H7 (cell line): ENCODE measurements at places on chromosomes 3 and 15. TPM values are rescaled to one million over a fixed set of nuclear protein-coding genes. Genes with fewer than 3 reads are reported as not detected.

DNA sequence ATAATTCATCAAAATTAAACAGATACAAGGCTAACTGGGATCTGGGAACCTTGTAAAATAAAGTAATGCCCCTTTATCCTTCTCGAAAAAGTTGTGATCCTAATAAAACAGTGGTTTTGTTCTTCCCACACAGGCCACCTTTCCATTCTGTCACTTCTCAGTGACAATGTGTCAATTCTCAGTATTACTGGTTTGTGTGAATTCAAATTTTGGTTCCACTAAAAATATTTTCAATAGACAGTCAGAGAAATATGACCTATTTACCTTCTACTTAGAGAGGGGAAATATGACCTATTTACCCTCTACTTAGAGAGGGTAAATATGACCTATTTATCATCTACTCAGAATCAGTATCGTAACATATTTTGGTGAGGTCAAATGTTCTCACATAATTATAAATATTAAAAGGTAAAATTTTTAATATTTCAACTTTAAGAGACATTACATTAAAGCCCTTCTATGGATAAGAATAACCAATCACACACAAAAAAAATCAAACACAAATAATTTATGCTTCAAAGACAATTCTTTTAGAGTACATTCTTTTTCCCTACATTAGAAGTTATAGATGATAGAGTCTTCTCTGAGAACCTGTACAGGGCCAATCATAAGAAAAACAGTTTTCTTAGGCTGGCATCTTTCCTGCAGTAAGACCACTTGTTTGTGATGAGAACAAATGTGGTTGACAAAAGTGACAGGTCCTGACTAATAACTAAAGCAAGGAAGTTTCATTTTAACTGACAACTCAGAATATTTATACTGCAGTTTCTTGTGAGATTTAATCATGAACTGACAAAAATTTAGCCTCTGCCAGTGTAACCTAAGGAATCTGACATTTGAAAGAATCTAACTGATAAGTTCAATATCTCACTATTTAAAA is 323.3 kb downstream of the DIPK2A start:
- DNase-seq = no peak

The SPSB4 gene
- total RNA-seq = 35.1 and 35.6 TPM in 2 replicates

- peak; percentile 62 for DNase-seq
Measured at GRCh38 chr15:57319226-57319918, 56.9 kb upstream of the CGNL1 start.

The CDHR4 gene
- not detected in 2 replicates for total RNA-seq

DNA sequence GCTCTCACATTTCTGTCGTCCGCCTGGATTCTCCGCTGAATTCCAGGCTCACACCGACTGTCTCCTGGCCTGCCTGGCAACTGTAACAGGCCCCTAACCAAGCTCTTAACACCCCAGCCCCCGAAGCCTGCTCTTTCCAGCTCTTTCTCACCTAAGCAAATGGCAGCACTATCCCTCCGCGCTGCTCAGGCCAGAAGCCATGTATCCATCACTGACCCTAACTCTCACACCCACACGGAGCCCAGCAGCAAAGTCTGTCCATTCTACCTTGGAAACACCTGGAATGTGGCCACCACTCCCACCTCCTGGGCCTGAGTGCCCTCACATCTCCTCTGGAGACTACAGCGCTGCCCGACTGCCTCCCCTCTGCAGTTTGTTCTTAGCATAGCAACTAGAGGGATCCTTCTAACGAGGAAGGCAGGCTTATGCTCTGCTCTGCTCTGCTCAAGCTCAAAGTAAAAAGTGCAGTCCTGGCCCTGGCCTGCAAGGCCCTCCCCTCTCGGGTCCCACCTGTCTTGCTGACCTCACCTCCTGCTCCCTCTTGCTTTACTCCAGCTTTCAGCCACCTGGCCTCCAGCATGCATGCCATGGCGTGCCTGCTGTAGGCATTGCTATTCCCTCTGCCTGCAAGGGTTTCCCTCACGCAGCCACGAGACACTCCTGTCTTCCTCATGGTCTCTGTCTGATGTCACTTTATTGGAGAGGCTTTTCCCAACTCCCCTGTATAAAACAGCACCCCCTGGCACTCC is 27.2 kb downstream of the FEM1B start:
- DNase-seq = peak; percentile 69
